CD4-positive, alpha-beta T cell treated with Interleukin-6 for 4 hours (primary cell): ENCODE measurements at places on chromosomes 4 and X.

GRCh38 chr4:8010618-8011017, 71.0 kb upstream of the AFAP1 start:
- DNase-seq: no peak

GRCh38 chrX:23844502-23845138, 61.6 kb downstream of the SAT1 start:
- DNase-seq: no peak

DNA sequence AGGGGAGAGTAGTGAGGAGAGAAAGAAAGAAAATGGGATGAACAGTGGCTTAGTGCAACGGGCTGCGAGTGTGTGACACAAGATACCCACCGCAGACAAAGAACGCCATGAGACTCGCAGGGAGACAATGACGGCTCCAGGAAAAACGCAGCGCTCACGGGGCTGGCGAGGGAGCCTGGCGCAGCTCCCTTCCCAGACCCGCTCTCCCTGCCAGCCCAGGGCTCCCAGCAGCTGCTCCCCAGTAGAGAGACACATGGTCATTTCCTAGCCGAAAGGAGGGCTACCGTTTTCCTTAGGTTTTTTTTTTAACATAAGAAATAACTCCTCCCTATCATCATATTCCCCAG, 149.5 kb downstream of the MAML3 start:
- DNase-seq: no peak

- DNase-seq: no peak
Measured at GRCh38 chr4:176274441-176274840, 5.4 kb upstream of the ASB5 start.

DNA sequence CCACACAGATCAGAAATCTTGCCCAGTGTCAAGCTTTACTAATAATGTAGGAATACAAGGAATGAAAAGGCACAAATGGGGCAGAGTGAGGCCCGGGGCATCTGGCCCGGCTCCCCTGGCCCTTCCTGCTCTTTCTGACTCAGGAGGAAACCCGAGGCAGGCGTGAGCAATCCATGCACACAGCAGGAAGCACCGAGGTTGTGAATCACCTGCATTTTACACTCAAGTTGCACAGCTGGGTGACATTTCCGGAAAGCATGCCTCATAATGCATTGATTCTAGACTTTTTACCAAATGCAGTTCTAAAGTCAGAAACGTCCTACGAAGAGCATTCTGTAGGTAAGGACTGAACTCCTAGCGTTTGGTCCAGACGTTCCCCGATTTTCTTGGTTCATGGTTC, 38.9 kb downstream of the PRIMPOL start:
- no peak for DNase-seq

DNA sequence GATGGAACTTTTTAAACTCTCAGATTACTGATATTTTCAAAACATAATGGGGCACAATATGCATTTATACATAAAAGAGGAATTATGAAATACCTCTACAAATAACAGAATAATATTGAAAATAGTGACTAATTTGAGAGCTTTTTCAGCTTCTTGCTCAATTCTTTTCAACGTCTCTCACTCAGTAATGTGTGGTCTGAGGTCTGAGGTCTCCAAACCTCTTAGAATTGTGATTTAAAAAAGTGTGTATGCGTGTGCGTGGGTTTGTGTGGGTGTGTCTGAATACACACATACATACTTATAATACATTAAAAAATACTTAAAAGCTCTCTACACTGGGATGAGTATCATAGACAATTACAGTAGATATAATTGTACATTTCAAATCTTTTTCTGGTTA, 7.9 kb downstream of the NDNF start:
- DNase-seq: no peak
